NCI-H1930 (cell line): ENCODE measurements at places on chromosomes 6 and 20.
A peak's percentile ranks its signal among the peaks of the same experiment; 100 is the strongest.

GRCh38 chr6:134527108-134527787, 209.3 kb upstream of the SGK1 start:
- DNase-seq, result no peak

DNA sequence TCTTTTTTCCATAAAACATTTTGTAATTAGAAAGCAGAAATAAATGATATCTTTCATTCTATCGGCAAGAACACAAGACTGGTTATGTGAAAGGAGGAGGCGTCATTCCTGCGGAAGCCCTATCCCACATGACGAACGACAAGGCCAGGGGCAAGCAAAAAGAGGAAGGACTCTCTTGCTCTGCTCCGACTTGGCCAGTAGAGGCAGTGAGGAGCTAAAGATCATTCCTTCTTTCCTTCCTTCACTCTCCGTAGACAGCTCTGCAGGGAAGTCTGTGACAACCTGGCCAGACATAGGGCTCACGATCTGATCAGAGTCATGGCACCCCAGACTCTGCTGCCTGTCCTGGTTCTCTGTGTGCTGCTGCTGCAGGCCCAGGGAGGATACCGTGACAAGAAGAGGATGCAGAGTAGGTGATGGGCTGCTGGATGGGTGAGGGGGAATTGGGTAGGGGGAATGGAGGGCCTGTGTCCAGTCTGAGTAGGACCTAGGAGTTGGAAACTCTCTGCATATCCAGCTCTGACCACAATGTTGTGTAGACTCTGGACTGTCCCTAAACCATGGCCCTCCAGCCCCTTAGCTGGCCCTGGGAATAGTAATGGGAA, at the start of gene WFDC10A:
Gene WFDC10A, plus strand, starts transcription at position 244 of the 605 bp plus-strand sequence. Its CDS starts 75 bp downstream, at position 319.
- DNase-seq, result peak; percentile 29

DNA sequence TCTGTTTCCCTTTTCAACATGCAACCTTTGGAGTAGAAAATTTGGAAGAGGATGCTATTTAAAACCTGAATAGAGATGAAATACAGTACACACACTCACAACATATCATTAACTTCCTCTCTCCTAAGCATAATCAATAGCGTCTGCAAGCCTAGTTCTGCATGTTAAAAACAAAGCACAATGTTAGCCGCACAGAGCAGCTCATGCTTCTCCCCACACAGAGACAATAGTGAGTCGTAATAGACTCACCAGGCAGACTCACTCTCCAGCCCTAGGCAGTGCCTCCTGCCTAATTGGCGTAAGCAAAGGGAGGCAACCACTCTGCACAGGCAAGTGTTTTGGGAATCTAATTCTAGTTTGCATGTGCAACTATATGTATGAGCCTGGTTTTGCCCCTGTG, 45.8 kb upstream of the ARID1B start:
- no peak for DNase-seq

- DNase-seq, result no peak
These were observed 199.2 kb downstream of the CD83 start for GRCh38 chr6:14316651-14317386.

DNA sequence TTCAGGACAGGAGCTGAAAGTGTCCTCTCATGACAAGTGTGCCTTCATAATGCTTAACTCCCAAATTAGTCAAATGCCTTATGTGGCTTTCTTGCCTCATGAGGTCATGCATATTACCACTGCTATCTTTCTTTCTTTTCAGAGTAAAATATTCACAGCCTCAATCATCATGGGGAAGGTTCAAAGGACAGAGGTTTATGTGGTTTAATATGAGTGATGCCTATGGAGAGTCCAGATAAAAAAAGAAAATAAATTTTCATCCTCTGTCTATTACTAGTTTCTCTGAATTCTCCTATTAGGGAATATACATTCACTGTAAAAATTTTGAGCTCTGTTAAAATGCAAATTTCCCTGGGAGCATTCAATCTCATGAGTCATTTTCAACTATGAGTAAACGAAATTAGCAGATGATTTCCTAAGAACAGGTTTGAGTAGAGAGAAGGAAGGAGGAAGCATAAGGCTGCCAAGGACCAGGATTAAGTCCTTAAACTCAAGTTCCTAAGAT, 396.9 kb upstream of the ADGRB3 start:
- no peak for DNase-seq

DNA sequence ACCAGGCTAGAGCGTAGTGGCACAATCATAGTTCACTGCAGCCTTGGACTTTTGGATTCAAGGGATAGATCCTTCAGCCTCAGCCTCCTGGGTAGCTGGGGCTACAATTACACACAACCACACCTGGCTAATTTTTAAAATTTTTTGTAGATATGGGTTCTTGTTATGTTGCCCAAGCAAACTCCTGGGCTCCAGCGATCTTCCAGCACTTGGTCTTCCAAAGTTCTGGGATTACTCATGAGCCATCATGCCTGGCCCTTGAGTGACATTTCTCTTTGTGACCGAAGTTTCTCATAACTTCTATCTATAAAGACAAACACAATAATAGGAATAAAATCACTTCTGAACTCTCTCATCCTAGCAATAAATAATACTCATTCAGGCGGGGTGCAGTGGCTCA, 26.1 kb upstream of the GMPR start:
- DNase-seq, result no peak

- no peak for DNase-seq
These were observed 6.5 kb downstream of the RPS6KA2 start for GRCh38 chr6:166620478-166621113.

DNA sequence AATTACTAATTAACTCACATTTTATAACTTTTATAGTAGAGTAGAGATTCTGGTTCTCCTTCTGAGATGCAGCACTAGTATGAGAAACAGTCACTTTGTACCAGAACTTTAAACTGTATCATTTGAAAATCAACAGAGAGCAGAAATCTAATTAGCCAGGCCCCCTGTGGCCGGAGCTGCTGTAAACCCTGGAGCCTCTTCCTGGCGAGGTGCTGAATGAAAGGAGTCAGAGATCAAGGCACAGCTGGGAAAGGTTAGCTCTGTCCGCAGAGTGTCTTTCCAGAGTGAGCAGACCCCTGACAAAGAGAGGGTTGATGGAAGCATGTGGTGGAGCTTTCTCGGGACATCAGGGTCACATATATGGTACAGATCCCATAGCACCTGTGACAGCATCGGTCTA, 703.8 kb downstream of the RFPL4B start:
- no peak for DNase-seq

- no peak for DNase-seq
These were observed 46.2 kb downstream of the SLC22A1 start for GRCh38 chr6:160167604-160168399.

- DNase-seq, result no peak
These were observed 2.8 kb upstream of the MAPK13 start for GRCh38 chr6:36127462-36128016.

DNA sequence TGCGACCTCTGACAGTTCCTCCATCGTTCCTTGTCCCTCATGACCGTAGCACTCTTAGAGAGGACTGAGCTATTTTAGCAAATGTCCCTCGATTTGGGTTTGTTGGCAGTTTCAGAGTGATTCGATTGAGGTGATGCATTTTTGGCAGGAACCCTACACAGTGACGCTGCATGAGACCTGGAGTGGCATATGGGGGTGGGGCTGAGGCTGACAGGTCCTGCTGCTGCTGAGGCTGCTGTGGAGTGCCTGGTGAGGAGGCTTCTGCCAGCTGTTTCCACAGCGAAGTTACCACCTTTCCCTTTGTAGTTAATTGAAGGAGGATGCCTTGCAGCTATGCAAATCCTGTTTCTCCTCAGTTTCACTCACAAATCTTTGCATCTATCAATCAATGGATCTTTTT, 19.8 kb downstream of the PXDC1 start:
- no peak for DNase-seq

GRCh38 chr6:139161169-139161568, 26.3 kb downstream of the HECA start:
- no peak for DNase-seq

DNA sequence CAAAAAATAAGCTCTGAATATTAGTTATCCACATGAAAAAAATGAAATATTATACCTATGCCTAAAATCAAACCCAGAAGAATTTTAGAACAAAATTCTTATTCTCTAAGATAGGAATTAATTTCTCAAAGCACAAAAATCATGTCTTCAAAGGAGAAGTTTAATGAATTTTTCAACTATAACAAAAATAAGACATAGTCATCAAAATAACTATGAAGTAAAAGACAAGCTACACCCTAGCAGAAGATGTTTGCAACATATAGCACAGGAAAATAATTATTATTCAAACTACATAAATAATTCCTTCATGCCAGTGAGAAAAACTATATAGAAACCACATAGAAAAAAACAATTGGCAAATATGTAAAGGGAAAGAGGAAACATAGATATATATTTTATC, 1203.6 kb upstream of the GJE1 start:
- no peak for DNase-seq

DNA sequence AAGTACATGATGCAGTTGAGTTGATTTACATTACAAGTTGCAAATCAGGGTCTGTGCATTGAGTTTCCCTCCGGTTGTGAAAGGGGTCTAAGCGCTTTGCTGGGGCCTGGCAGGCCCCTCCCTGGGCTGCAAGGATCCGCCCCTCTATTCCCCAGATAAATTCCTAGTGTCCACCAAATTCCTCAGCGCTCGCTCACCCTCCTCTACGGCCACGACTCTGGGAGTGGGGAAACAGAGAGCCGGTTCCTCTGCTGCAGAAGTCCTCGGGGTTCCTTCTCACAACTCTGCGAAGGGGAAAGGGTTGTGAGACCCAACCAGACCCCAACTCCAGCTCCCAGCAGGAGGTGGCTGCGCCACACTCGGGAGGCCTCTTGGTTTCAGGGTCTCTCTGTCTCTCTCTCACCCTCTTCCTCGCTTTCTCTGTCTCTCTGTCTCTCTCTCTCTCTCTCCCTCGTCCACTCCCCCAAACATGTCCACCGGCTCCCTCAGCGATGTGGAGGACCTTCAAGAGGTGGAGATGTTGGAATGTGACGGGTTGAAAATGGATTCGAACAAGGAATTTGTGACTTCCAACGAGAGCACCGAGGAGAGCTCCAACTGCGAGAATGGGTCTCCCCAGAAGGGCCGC, at the start of gene TCF21:
Gene TCF21, plus strand, starts transcription at position 185 of the 628 bp plus-strand sequence. Its CDS starts 285 bp downstream, at position 470.
- DNase-seq, result no peak

- DNase-seq, result no peak
These were observed 7.5 kb downstream of the DEF6 start for GRCh38 chr6:35305117-35305516.

DNA sequence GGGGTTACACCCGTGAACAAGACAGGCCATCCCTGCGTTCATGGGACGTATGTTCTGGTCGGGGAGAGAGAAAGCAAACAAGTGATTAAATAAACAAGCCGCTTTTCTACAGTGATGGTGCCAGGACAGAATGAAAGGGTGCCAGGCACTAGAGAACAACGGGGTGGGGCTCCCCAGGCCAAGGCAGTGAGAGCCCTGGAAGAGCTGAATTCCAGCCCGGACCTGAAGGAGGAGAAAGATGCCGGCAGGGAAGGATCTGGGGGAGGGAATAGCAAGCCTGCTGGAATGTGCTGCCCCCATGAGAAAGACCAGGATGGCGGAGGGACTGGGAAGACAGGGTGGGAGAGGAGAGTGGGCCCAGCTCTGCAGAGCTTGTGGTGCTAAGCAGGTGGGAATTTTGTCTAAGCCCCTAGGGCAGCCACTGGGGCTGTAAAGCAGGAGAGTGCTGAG, 7.5 kb downstream of the SNAI1 start:
- DNase-seq, result no peak

GRCh38 chr6:45650524-45651135, 272.9 kb upstream of the SUPT3H start:
- no peak for DNase-seq

DNA sequence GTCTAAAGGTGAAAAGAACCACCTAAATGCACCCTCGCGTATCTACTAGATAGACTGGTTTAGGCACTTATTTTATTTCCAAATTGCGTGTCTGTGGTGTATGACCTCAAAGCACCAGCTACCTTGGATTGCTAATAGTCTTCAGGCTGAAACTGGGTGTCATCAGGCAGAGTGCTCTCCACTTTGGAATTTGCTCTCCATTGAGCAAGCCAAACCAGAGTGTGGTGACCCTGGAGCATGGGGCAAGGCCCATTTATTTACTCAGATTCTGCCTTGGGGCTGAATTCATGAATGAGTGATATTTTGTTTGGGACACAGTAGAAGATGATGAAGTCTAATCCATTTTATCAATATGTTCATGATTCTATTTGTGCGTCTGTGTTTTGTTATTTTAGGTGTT, 812.8 kb upstream of the SLC35B3 start:
- DNase-seq, result no peak

- DNase-seq, result no peak
These were observed 517.8 kb upstream of the FLRT3 start for GRCh38 chr20:14855171-14855570.

- no peak for DNase-seq
These were observed 8.0 kb downstream of the FOXC1 start for GRCh38 chr6:1617466-1618310.

DNA sequence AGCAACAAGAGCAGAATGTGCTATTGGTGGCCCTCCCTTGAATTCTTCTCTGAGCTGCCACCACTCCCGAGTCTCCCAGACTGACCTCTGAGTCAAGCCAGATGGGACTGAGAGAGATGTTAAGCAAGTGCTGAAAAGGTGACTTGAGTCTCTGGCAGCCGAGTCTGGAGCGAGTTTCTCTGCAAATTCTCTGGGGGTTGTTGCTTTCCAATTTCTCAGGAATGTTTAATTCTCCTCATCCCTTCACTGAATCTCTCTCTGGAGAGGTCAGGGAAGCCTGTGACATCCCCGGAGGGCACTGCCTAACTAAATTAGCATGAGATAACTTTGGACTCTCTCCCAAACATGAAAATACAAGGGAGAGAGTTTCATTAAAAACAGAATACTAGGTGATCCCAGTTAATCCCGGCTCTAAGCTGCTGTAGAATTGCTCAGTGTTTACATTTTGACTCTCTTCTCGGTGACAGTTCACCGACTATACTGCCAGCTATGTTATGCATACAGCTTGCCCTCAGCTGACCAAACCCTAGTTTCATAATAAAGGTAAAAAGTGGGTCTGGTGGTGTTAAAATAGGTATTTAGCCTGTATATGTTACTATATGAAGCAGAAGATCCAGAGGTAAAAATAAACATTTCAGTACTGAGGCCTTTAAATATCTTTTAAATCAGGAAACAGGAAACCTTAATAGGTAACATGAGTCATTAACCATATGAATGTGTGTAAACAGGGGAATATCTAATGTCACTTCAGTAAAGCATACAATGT, 157.9 kb downstream of the FOXC1 start:
- DNase-seq, result no peak
